ENCODE measurements at places on chromosomes 16 and 17.

DNA sequence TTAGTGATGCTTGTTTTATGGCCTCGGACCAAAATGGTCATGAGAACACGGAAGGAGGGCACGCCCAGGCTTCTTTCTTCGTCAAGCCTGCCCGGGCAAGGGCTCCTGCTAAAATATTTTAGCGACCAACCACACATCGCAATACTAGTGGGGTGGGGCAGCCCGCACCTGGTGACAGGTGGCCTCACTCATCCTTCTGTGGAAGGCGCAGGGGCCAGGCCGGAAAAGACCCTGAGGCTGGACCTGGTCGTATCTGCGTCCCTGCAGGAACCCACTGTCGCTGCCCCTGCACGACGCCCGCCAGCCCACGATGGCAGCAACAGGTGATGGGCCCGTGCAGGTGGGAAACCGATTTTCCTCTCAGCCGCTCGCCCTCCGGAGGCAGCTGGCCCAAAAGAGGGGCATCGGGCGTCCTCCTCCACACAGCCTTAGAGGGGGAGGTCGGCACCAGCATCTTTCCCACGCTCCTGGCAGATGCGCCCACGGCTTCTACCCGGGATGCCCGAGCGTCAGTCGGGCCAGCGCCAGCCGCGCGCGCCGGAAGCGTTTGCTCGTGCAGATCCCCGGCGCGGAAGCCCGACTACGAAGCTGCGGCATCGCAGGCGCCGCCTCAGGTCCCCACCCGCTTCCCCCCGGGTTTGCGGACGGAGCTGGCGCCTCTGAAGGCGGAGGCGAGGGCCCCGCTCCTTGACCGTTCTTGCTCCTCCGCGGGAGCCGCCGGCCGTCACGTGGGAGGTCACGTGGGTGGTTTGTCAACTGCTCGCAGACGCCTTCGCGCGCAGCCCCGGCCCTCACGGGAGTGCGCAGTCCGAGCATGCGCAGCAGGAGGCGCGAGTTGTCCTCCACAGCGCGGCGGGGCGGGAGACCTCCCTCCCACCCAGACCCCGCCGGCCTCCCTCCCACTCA, 22.8 kb upstream of the FOXK2 start:
- peak; percentile 91 for DNase-seq

DNA sequence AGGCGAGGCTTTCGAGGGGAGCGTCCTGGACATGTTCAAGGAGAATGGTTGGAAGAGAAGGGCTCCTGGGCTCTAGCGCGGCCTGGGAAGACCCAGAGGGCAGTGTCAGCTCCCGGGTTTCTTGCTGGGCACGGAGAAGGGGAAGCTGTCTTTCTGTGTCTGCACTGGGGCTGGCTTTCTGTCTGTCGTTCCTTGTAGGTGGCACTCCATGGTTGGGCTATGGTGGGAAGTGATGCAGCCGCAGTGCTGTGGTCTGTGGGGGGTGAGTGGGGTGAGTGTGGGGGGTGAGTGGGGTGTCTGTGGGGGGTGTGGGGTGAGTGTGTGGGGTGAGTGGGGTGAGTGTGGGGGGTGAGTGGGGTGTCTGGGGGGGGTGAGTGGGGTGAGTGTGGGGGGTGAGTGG, 13.7 kb downstream of the RNF213 start:
- no peak for DNase-seq

DNA sequence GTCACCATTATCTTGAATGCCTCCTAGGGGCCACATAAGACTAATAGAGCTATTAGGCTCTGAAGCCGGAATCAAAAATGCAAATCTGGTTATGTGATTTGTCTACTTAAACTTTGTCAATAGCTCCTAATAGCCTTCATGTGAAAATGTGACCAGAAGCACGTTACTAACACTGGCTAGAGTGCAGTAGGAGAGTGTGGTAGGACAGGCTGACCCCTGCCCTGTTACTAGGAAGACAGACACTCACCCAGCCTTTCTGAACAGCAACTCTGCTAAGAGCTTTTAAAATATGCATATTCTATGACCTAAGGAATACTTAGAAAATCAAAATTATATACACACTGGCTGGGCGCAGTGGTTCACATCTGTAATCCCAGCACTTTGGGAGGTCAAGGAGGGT, 26.3 kb downstream of the CENPV start:
- DNase-seq: no peak

GRCh38 chr17:68450391-68450790, 6.9 kb downstream of the WIPI1 start:
- DNase-seq: no peak

DNA sequence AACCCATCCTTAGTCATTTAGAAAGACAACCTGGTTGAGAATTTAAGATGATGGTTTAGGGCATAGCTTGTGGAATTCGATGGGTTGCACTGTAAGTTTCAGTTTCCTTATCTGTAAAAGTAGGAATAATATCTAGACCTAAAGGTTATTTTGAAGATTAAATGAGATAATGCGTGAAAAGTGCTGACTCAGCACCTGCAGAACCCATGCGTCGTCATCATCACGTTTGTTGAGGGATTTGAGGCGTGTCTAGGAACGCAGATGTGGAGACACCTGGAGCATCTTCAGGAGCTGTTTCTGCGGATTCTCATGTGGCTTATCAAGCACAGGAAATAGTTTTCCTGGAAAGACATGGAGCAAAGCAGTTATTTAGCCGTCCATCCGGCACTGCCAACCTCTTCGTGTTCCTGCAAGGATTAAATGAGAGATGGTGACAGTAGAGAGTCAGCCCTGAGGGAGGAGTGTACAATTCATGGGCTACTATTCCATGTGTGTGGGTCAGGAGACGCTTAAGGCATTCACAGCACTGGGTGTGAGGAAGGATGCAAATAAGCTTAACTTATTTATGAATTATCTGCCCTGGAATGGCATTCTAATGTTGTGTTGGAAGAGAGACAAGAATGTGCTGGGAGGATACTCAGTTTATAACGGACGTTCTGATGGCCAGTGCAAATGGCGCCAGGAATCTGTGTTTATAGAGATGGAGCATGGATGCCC, 536.1 kb downstream of the MAF start:
- DNase-seq: no peak

GRCh38 chr17:49016775-49017463, 19.7 kb downstream of the IGF2BP1 start:
- no peak for DNase-seq

DNA sequence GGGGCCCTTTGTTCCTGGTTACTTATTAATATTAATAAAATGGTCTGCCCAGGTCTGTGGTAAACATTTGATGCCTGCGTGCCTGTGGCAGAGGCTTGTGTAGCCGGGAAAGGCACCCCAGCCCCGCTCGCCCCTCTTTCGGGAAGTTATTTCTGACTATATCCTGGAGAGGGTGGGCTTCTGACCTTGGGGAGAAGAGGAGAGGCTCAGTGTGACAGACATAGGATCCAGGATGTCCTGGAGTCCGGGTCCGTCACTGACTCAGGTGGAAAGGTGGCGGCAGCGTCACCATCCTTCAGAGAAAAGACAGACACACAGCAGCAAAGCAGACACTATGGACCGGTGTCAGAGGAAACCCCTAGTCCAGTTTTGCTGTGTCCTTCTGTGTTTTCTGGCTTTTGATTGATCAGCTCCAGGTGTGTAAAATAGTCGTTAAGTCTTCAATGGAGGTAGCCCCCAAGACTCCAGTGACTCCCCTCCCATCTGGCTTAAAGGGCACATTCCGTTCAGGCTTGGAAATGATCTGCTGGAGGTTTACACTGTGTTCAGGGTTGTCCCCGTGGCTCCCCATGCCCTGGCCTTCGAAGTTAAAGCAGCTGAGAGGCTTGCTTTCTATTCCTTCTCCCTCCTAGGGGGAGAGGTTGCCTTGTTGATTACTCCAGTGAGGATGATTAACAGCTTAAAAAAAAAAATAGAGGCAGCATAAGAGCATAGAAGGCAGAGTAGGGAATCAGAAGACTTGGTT, 81.6 kb downstream of the CCDC182 start:
- no peak for DNase-seq

- DNase-seq: no peak
Measured at GRCh38 chr16:30918614-30919013, 4.8 kb upstream of the FBXL19 start.

DNA sequence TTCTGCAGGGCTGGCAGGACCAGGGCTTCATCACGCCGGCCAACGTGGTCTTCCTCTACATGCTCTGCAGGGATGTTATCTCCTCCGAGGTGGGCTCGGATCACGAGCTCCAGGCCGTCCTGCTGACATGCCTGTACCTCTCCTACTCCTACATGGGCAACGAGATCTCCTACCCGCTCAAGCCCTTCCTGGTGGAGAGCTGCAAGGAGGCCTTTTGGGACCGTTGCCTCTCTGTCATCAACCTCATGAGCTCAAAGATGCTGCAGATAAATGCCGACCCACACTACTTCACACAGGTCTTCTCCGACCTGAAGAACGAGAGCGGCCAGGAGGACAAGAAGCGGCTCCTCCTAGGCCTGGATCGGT, 1.4 kb downstream of the CDK5R1 start:
- DNase-seq: no peak

- no peak for DNase-seq
Measured at GRCh38 chr17:2958706-2959222, 104.6 kb downstream of the OR1D5 start.

GRCh38 chr16:78072275-78072674, 27.2 kb upstream of the WWOX start:
- DNase-seq: no peak

GRCh38 chr17:40309031-40309948, at the start of gene RARA:
TSS of gene RARA (plus strand) at chr17:40309180. CDS start at chr17:40331219, 22,039 bp downstream.
- DNase-seq: no peak

DNA sequence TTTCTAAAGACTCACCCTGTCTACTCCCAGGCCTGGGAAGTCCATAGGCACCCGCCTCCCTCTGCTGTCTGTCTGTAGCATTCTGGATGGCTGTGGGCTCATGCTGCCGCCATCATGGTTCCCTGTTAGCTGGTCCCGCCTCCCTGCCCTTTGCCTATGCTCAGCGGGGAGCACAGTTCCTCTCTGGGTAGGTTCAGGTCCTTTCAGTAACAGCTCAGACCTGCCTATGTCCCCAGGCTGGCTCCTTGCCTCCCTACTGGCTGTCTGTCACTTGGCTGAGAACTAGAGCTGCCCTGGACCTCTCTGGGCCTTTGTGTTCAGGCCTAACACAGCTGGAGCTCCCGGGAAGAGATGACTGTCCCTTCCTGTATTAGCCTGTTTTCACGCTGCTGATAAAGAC, 317.9 kb downstream of the SNX29 start:
- no peak for DNase-seq

DNA sequence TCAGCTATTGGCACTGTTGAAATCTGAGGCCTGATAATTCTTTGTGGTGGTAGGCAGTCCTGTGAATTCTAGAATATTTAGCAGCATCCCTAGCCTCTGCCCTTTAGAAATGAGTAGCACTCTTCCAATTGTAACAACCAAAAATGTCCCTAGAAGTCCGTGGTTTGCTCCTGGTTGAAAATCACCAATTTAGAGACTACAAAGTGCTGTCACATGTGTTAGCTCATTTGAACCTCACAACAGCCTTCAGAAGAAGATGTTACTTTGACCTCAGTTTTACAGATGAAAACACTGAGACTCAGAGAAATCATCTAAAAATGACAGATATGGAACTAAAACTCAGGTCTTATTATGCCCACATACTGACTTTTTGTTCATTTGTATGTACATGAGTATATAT, 103.2 kb downstream of the TANC2 start:
- no peak for DNase-seq

GRCh38 chr17:41448506-41448905, 7.7 kb upstream of the KRT38 start:
- DNase-seq: no peak

GRCh38 chr17:20087538-20088250, 78.5 kb downstream of the SPECC1 start:
- DNase-seq: no peak

DNA sequence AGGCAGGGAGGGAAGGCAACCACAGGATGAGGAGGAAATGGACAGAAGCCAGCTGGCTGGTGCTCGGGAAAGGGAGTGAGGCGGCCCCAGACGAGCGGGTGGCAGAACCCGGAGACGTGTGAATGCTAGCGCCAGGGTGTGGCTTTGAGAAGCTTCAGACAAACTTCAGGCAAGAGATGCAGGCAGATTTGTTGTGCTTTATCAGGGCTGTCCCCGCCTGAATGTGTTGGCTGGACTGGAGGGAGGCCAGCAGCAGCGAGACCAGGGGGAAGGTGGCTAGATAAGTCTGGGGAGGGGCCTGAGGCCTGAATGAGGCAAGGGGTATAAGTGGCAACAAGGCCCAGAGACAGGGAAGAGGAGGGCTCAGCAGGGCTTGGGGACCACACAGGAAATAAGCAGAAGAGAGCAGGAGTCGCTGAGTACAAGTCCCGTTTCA, 22.0 kb downstream of the CAMKK1 start:
- DNase-seq: no peak

DNA sequence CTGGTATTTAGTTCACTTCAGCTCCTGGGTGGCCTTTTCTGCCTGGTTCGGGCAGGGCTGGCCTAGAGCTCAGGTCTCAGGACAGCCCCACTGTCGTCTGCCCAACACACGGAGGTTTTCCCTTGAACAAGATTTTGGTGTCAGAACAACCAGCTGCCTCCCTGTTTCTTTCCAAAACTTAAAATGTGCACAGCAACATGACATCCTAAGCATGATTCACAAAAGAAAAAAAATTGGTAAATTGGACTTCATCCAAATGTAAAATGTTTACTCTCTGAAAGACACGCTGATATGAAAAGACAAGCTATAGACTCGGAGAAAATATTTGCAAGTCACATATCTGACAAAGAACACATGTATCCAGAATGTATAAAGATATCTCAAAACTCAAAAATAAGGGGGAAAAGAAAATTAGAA, 197.8 kb upstream of the CHMP6 start:
- no peak for DNase-seq

DNA sequence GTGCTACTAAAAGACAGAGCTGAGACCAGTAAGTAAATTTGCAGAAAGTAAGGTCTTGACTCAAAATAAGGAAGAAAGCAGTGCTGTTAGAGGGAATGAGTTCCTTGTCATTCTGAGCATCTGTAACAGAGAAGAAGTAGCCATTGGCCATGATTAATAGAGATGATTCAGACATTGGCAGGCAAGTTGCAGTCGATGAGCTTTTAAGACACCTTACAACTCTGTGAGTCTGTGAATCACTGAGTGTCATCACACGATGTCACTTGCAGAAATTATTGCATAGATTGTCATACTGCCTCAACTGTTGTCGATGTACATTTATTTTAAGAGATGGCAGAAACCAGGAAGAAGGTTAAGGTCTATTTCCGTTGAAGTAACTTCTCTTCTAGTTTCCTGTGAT, 201.1 kb upstream of the CDH13 start:
- no peak for DNase-seq

- peak; percentile 6 for DNase-seq
Measured at GRCh38 chr16:24151482-24151939, 104.6 kb upstream of the CACNG3 start.

DNA sequence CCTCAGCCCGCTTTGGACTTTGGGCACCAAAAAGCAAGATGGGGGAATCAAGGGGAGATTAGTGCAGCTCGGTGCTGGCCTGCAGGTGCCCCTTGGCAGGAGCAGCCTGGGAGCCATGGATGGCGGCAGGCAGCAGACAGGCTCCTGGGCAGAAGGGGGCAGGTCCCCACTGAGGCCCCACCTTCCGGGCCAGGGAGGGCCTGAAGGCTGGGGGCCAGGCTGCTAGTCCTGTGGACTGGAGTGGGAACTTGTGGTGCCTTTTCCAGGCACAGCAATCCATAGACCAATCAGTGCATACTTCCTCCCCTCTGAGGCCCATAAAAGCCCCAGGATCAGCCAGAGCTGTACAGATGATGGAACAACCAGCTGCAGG, 64.0 kb downstream of the USP32 start:
- DNase-seq: no peak
